Fibroblast of skin of scalp (primary cell): ENCODE measurements at places on chromosomes 6 and 20.

GRCh38 chr20:24027229-24027628 lies 38.6 kb upstream of the GGTLC1 start:
- no peak for DNase-seq

GRCh38 chr20:20198011-20198410 lies 145.7 kb downstream of the CFAP61 start:
- DNase-seq, result no peak

GRCh38 chr20:58545565-58546415 lies 30.6 kb upstream of the APCDD1L start:
- DNase-seq, result no peak

DNA sequence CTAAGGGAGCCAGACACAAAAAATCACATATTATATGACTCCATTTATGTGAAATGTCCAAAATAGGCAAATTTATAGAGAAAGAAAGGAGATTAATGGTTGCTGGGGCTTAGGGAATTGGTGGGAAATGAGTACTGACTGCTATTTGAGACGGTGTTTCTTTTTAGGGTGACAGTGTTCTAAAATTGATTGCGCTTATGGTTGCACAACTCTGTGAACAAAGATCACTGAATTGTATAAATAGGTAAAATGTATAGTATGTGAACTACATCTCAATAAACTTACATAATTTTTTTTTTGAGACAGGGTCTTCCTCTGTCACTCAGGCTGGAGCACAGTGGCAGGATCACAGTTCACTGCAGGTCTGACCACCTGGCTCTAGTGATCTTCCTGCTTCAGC lies 45.4 kb downstream of the REV3L start:
- no peak for DNase-seq

DNA sequence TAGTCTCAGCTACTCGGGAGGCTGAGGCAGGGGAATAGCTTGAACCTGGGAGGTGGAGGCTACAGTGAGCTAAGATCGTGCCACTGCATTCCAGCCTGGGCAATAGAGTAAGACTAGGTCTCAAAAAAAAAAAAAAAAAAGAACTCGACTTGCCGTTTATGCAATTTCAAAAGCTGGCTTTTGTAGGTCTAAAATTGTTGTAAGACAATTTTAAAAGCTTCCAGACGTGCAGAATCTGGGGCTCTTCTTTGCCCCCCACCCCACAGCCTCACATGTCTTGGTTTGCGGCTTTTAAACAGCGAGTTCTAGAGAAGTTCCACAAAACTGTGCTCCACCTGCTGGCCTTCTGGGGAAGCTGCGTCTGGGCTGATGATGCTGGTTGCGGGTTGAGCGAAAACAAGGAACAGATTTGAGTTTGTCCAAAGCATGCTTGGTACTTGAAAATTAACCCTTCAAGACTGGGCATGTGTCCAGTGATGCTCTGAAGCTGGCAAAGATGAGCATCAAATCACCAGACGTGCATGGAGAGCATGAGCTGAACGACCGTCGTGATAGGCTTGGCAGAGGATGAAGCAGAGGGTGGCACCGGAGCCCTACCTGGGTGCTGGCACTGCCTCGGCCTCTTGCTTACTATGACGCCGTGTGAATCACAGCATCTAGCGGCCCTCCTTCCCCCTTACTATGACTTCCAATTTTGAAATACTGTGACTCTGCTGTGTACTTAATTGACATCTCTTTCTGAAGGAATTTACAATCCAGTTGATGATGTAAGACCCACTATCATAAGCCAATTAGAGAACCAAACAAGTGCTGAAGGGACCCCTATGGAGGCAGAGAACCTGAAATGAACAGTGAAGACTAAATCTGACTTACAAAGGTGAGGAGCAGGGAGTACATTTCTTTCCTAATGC lies 171.4 kb downstream of the GMPR start:
- peak; percentile 76 for DNase-seq
